Hair follicular keratinocyte (primary cell): ENCODE measurements at places on chromosomes 2 and 18. TPM values are rescaled to one million over a fixed set of nuclear protein-coding genes. Genes with fewer than 3 reads are reported as not detected.

Gene GALM
- 0.16 and 1.5 TPM in 2 replicates for total RNA-seq

Gene SAG
- total RNA-seq = not detected in 2 replicates

Gene TGFA
- 107 and 194 TPM in 2 replicates for total RNA-seq

Gene GLI2
- total RNA-seq = 0.39 TPM in 1 of 2 replicates, not detected in the other

Gene MC2R
- not detected in 2 replicates for total RNA-seq

Gene CHPF
- total RNA-seq = 171 and 235 TPM in 2 replicates

Gene FIGN
- 0.70 and 0.76 TPM in 2 replicates for total RNA-seq

Gene APOB
- total RNA-seq = not detected in 2 replicates

Gene EFHD1
- not detected in 2 replicates for total RNA-seq

Gene PSMA8
- not detected in 2 replicates for total RNA-seq

Gene SCN9A
- 0.15 and 0.62 TPM in 2 replicates for total RNA-seq

Gene SCG2
- total RNA-seq = not detected in 2 replicates
